ENCODE measurements at places on chromosomes 13 and 19. TPM values are rescaled to one million over a fixed set of nuclear protein-coding genes. Genes with fewer than 3 reads are reported as not detected.

The MIA gene
- total RNA-seq, result 1.6 TPM

The DACH1 gene
- 1.5 TPM for total RNA-seq

The KIRREL2 gene
- total RNA-seq, result not detected

The LACC1 gene
- 12.7 TPM for total RNA-seq

The MAMSTR gene
- total RNA-seq, result 0.90 TPM

The ERICH6B gene
- not detected for total RNA-seq

The ZNF417 gene
- total RNA-seq, result 13.5 TPM

GRCh38 chr19:50331994-50332243, 2.7 kb upstream of the KCNC3 start:
- DNase-seq, result peak; percentile 36

- DNase-seq, result no peak
Measured at GRCh38 chr13:98761126-98761985, 8.9 kb upstream of the SLC15A1 start.

- DNase-seq, result no peak
Measured at GRCh38 chr19:51548213-51548651, 16.8 kb upstream of the SIGLEC6 start.

- DNase-seq, result no peak
Measured at GRCh38 chr13:46633416-46633815, 80.4 kb downstream of the LRCH1 start.

DNA sequence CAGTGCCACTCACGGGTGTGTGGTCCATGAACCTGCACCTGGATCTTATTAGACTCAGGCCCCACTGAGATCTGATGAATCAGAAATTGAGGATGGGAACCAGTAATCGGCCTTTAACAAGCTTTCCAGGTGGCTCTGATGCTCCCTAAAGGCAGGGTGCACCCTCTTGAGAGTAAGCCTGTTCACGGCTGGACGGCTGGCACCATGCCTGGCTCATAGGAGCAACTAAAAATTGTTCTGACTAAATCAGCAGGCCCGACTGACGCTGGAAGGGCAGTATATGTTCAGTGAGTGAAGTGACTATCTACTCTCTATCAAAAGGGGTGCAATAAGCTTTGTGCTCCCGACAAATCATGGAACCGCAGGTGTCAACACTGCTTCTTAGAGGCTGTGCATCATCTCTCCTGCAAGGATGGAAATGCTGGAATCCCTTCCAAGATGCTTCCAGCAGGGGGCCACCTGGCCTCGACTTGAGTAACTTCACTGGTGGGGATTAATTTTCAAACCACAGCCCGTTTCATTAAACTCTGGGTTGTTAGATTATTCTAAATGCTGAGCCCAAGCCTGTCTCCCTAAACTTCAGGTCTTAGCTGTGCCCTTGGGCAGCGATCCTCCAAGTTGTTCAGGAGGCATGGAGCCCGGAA, 28.4 kb downstream of the TMTC4 start:
- DNase-seq, result no peak

GRCh38 chr19:40253611-40254092, 27.2 kb upstream of the CCNP start:
- DNase-seq, result no peak

- no peak for DNase-seq
Measured at GRCh38 chr13:79645569-79645968, 164.6 kb downstream of the NDFIP2 start.

GRCh38 chr13:31591642-31592233, 147.6 kb upstream of the RXFP2 start:
- DNase-seq, result no peak

DNA sequence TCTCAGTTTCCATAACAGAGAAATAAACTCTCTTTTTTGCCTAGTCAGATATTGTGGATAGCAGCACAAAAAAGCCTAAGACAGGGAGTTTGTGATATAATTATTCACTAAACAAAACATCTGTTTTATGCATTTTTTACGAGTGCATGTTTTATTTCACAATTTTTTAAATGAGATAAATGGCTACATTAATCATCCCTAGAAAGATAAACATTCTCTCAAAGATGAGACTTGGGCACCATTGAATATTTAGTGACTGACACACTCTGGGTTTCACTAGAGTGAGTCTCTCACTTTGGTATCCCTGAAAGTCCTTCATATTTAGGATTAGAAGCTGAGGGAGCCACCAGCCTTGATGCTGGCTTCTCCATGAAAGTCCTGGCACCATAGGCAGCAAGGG, 74.3 kb upstream of the LRCH1 start:
- DNase-seq, result no peak

- DNase-seq, result no peak
Measured at GRCh38 chr13:20399961-20400360, 125.7 kb downstream of the CRYL1 start.

DNA sequence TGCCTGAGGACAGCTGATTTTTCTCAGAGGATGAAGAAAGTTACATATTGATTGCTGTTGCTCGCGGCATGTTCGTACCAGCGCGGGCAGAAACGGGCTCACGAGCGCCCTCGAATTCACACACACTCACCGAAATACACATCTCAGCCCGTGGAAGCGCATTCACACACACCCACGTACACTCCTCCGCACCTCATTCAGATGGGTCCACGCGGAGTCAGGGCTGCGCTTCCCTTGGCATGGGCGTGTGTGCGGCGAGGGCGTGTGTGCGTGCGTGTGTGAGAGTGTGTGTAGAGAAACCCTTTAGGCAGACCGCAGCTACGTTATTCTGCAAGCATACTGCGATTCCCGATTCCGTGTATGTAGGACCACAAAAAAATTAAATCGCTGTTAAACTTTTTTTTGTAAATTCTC, 2.1 kb upstream of the PCDH17 start:
- DNase-seq, result peak; percentile 77
